NCI-H2081 (cell line): ENCODE measurements at places on chromosomes 3 and 15.

DNA sequence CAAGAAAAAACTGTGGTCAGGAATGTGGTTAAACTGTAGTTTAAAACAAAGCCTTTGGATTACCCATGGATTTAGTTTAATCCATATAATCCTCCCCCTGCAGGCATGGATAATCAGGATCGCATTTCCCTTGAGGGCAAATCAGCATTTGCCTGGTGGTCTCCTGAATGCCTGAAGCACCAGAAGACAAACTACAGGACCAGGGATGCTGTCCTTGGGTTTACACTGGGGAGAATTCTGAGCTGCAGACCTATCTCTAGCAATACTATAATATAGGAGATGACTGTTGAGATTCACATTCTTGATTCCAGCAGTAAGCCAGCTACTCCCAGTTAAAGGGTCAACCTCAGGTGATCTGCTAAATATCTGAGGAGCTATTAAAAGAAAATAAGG is 10.6 kb downstream of the PIK3CB start:
- DNase-seq = no peak

- no peak for DNase-seq
These were observed 156.8 kb downstream of the WNT5A start for GRCh38 chr3:55330355-55330754.

- no peak for DNase-seq
These were observed 84.6 kb downstream of the RYR3 start for GRCh38 chr15:33395321-33395720.

GRCh38 chr3:63500196-63500595 is 152.3 kb upstream of the SNTN start:
- no peak for DNase-seq

GRCh38 chr3:129425619-129426018 is 2.8 kb downstream of the EFCAB12 start:
- no peak for DNase-seq

DNA sequence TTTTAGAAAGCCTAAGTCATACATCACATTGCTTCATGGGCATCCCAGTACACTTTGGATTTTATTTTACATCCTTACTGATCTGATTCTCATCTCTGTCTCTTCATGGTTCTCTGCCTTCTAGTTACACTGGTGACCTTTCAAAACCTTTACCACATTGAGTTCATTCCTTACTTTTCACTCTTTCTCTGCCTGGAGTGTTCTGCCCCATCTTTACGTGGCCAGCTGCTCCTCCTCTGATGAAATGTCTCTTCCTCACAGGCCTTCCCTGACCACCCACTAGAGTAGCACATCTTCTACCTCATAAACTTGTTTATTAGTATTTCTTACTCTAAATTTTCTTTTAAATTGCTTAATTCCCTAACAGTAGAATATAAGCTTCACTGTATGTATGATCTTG is 17.7 kb downstream of the CTNNB1 start:
- DNase-seq = no peak

DNA sequence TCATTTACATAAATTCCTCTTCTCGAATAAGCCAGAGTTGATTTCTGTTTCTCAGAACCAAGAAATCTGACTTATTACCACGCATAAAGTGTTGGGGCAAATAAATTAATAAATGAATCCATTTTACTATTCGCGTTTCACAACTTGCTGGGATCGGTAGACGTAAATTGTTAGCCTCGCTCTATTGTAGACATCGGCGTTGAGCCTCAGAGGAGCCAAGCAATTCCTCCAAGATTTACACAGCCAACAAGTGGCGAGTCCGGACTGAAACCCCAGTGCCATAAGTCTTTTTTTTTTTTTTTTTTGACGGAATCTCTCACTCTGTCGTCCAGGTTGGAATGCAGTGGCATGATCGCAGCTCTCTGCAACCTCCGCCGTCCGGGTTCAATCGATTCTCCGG is 8.9 kb downstream of the KLHL6 start:
- DNase-seq = no peak

DNA sequence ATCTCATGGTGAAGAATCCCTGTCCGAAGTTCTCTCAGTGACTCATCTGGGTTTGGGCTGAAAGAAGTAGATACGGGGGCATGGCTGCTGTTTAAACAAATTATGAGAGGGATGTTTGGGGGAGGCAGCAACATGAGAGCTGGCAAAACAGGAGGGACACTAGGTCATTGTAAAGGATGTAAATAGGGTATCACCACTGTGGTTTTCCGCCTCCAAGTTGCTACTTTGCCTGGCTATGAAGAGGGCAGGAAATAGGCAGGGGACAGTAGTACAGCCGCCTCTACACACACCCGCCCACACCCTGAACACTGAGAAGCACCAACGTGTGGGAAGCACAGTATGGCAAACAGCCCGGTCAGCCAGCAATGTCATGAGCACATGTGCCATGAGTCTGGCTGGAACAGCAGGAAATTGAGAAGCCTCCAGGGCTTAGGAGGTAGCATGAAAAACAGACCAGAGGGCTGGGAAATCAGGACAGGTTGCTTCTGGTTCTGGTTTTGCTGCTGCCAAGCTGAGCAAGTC is 17.1 kb downstream of the HEXA start:
- DNase-seq = no peak
